Thoracic aorta (tissue), 2 donors: ENCODE measurements at places on chromosomes 12 and 14. TPM values are rescaled to one million over a fixed set of nuclear protein-coding genes. Genes with fewer than 3 reads are reported as not detected.

DNA sequence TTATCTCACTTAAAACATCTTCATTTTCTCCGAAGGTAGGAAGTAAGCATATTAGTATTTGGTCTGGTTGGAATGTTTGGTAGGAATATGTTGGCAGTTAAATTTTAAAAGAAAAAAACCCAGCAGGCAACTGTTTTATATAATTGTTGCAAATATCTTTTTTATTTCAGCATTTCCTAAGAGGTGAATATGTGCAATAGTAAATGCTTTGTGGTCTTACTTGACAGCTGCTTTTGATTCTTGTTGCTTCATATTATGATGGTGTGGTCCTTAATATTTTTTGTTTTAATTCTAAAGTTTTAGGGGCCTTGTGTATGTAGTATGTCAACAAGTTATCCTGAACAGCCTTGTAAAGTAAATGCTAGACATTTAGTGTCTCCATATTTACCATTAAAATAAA is 6.3 kb downstream of the TRAFD1 start:
- DNase-seq, result no peak

DNA sequence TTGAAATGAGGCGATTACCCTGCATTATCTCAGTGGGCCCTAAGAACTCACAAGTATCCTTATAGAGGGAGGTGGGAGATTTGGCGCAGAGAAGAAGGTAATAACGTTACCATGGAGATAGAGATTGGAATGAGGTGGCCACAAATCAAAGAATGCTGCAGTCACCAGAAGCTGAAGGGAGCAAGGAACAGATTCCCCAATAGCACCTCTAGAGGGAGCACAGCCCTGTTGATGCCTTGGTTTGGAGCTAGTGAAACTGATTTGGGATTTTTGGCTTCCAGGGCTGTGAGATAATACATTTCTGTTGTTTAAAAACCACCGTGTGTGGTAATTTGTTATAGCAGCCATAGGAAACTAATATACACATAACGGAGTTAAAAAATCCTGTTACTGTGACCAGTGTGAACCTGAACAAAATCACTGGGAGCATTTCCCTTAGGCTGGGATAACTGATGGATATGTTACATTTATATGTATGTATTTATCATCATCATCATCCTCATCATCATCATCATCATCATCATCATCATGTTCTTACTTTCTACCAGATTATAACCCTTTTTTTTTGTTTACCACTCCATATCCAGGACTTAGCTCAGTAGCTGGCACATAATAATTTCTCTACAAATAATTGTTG is 100.3 kb downstream of the LIN7A start:
- DNase-seq, result no peak

DNA sequence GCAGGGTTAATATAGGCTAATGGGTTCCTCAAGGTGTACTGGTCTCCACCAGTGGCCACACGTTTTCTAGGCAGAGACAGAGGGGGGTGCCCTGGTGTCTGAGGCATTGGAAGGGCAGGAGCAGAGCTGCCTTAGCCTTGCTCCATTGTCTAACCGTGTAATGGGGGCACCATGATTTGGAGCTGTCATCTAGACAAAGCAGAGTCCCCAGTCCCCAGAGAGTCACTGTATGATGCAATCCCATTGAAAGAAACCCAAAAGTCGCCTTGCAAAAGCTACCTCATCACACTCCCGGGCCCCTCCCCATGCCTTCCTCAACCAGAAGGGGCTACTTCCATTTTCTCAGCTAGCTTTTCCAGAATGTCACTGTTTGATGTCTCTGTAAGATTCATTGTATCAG is 487.1 kb downstream of the AACS start:
- no peak for DNase-seq

- DNase-seq, result no peak
Observed at GRCh38 chr12:71587012-71587411, 76.6 kb downstream of the ZFC3H1 start.

- DNase-seq, result no peak
Observed at GRCh38 chr12:92556637-92557421, 146.0 kb upstream of the PLEKHG7 start.

GRCh38 chr14:89384023-89384422 is 33.0 kb downstream of the FOXN3 start:
- no peak for DNase-seq

Gene RTN1
- total RNA-seq, result 66.5 TPM

- DNase-seq, result no peak
Observed at GRCh38 chr12:124305136-124305535, 10.2 kb downstream of the RFLNA start.

GRCh38 chr12:117805865-117806264 is 162.9 kb downstream of the KSR2 start:
- DNase-seq, result no peak

DNA sequence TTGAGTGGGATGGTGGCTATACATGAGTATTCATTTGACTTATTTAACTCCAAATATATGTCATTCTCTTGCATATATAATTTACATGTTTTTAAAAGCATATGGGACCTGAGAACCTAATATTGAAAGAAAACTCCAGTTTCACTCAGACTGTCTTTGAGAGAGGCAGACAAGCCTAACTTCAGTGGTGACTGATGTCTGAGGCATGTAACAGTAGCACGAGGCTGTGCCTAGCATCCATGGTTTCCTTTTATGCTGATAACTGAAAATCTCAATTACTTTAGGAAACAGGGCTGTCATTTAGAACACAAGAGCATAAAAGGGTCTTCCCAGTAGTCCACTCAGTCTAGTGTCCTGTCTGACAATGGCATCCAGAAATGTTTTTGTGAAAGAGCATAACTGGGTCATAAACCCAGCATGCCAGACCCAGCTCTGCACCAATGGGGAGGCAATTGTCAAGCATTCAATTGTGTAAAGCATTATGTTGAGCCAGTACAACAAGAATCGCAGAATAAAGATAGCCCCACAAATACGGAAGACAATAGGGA is 24.3 kb downstream of the MAPK1IP1L start:
- no peak for DNase-seq

DNA sequence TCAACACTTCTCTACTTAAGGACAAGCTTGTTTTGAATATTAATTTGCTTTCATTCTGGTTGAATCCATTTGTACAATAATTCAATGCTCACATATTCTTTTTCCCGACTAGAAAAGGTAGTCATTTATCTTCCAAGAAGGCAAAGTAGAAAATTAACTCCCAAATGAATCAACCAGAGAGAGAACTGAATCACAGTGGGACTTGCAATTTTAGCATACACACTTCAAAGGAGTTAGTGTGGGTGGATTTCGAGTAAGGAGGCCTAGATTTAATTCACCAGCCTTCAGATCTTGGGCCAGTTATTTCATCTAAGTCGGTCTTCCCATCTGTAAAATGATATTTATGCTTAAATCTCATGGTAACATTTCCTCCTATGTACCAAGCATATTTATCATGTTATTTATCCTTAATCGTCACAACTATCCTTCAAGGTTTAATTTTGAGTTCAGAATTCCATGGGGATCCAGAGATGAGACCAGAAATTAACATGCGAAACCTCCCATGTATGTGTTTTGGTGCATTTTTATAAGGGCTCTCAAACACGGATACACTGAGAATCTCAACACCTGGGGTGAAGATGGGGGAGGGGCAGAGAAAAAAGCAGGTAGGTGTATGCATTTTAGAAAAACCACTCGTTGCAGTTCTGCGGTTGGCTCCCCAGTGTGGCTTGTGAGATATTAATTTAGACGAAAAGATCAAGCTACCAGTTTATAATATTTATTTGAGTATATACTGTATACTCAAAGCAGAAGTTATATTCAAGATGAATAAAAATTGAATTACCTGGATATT is 38.9 kb upstream of the IL22 start:
- no peak for DNase-seq

Gene DNAJC22
- 1.5 TPM for total RNA-seq

- no peak for DNase-seq
Observed at GRCh38 chr14:88868558-88869159, 44.2 kb downstream of the TTC8 start.

DNA sequence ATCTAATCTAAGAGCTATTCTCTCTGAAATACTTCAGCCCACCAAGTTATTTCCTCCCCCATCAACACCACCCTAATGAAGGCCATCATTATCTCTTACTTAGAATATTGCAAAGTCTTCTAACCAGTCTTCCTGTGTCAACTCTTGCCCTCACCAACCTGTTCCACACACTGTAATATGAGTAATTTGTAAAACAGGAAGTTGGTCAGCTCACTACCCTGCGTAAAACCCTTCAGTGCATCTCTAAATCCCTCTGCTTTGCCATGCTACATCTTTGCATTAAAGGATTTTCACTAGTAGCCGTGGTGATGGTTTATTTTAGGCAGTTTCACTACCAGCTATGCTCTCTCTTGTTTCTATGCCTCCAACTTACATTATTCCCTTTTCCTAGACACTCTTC is 70.0 kb downstream of the KIF21A start:
- DNase-seq, result no peak

- DNase-seq, result no peak
Observed at GRCh38 chr12:78062786-78063185, 232.1 kb downstream of the NAV3 start.

Gene BDKRB2
- total RNA-seq, result 2.6 TPM

DNA sequence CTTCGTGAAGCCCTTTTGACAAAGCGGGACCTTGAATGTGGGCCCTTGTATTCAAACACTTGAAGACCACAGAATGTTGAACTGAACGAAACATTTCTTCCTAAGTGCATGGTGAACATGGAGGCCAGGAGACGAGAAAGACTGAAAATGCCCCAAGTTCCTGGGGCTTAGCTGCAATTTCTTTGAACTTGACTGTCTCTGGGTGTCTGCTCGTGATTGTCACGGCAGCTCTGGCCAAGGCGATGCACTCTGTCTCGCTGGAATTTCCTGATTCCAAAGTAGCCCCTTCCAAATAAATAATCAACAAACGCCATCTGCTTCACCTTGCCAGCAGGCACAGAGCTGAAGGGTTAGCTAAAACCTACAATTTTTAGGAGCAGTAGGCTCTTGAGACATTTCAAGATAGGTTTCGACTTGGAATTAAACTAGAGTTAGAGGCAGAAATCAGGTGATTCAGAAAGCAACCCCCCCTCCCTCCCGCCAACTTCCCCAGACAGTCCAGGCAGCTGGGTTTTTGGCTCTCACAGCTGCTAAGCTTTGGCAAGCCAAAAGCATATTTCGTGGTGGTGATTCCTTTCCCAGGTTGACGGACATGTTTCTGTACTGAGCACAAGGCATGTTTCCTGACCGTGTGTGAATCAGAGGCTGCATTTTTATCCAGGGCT is 13.5 kb upstream of the IRF2BPL start:
- DNase-seq, result peak; percentile 70

GRCh38 chr14:100240668-100241032 is 1.7 kb downstream of the YY1 start:
- DNase-seq, result no peak

- no peak for DNase-seq
Observed at GRCh38 chr14:75715926-75716780, 55.1 kb downstream of the TTLL5 start.

Gene NYNRIN
- 9.5 TPM for total RNA-seq

DNA sequence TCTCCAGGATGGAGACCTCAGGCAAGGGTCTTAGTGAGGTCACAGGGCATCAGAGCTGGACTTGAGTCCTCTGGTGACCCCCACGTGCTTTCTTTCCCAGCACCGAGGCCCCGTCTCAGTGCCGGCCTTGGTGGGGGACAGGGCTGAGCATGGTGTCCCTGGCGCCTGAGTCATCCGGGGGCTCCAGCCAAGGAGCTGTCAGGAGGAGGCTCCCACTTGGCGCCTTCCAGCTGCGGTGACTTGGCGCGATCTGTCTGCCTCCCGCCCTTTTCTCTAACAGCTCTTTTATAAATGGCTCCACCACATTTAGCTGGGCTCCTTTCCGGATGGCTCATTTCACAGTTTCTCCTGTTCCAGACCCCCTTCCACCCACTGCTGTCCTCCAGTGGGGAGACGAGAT is 60.4 kb downstream of the PRMT8 start:
- no peak for DNase-seq

GRCh38 chr14:104687601-104688504 is 1.6 kb upstream of the INF2 start:
- no peak for DNase-seq

- no peak for DNase-seq
Observed at GRCh38 chr12:68190301-68190700, 30.8 kb upstream of the IFNG start.

Gene NELL2
- total RNA-seq, result 0.63 TPM

Gene RASAL1
- total RNA-seq, result 2.0 TPM

DNA sequence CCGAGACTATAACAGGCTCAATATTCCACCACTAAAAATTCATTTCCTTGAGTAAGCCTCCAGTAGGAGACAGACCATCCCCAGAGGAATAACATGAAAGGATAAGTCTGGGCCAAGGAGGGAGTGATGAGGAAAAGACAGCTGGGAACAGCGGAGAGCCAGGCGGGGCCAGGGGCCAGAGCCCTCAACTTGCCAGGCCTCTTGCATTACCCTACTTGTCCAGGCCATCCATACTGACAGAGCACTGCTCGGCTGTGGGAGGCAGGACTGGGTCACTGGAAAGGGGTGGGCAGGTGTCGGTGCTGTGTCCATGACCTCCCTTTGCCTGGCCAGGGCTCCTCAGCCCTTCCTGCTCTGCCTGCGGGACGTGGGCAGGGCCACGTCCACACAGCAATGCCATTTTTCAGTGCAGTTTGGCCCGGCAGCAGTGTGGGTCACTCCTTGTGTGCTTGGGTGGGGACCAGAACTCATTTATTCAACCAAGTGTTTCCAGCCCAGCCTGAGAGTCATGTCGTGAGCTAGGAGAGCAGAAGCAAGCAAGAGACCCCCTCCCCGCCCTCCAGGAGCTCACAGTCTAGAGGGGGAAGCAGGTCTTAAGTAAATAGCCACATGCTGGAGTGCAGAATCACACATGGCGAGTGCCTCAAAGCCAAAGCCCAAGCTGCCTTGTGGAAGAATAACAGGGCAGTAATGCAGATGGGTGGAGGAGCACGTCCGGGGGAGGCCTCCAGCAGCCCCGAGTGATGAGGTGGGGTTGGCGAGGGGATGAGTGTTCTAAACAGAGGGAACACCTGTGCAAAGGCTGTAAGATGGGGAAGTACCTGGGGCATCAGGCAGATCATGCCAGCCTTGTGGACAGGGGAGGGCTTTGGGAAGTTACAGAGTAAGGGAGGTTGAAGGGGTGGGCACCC is 8.9 kb upstream of the FAIM2 start:
- no peak for DNase-seq

DNA sequence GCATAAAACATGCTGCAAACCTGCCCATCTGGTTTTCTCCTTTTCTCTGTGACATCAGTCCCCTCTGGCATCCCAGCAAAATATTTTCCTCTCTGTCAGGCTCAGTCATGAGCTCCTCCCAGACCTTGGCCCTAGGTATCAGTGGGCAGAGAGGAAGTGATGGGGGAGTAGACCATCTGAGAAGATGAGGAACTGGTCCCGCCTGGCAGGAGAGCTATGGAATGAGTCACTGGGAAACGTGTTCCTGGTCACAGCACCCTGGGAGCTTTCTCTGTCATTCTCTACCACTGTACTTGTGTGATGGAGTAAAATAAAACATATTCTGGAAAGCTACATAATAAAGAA is 5.0 kb upstream of the SRSF9 start:
- DNase-seq, result no peak

Gene CELA1
- total RNA-seq, result not detected

- DNase-seq, result no peak
Observed at GRCh38 chr14:78363008-78363407, 192.8 kb downstream of the NRXN3 start.
